ENCODE measurements at places on chromosomes 1 and 21. TPM values are rescaled to one million over a fixed set of nuclear protein-coding genes. Genes with fewer than 3 reads are reported as not detected.

DNA sequence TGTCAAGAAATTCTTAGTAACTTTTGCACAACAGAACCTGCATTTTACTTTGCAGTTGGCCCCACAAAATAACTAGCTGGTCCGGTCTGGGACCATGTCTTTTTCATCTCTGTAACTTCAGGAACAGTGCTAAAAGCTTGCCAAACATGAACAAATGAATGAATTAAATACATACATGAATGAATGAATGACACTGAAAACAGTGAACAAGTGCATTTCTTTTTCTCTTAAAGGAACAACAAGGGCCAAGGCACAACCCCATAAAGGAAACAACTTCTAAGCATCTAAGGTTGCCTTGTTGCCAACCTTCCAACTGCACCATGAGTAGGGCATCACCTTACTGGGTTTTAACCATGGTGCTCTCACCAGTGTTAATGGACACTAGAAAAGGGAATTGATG is 534.4 kb upstream of the PKN2 start:
- no peak for DNase-seq

DNA sequence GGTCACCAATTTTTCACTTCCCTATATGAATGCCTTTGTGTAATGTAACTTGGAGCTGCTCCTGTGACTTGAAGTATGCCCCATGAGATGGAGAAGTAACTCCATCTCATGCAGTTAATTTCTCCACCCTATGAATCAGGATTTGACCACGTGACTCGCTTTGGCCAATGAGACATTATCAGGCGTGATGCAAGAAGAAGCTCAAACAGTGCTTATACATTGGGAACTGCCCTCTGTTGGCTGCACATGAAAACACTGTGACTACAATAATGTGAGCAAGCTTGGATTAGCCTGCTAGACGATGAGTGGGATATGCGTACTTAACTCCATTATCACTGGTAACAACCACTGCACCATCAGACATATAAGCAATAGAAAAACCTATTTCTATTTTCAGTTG is 684.4 kb downstream of the PLA2G4A start:
- DNase-seq = no peak

DNA sequence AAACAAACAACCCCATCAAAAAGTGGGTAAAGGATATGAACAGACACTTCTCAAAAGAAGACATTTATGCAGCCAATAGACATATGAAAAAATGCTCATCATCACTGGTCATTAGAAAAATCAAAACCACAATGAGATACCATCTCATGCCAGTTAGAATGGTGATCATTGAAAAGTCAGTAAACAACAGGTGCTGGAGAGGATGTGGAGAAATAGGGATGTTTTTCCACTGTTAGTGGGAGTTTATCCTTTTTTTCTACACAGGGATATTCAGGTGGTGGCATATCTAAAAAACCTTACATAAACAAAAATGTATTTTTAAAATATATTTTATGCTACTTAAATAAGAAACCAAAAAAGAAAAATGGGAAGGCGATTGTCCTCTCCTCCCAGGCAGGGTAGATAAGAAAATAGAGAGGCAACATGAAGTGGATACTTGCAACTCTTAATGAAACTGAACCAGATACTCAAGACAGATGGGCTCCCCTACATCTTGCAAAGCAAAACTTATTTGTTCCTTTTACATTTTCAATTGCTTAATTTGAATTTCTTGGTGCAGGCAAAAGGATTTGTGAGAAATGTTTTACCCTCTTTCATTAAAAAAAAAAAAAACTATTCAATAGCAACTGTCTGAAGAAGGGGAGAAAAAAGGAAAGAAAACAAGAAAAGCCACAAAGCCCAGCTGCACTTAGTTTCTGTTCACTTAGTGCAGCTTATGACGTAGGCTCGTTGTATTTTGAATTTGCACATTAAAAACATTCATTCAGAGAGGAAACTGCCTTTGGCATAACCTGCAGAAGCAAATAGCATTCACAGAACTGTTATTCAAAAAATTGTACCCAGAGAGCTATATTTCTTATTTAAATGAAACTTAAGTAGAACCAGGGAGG is 36.9 kb upstream of the RGS1 start:
- peak; percentile 76 for DNase-seq

DNA sequence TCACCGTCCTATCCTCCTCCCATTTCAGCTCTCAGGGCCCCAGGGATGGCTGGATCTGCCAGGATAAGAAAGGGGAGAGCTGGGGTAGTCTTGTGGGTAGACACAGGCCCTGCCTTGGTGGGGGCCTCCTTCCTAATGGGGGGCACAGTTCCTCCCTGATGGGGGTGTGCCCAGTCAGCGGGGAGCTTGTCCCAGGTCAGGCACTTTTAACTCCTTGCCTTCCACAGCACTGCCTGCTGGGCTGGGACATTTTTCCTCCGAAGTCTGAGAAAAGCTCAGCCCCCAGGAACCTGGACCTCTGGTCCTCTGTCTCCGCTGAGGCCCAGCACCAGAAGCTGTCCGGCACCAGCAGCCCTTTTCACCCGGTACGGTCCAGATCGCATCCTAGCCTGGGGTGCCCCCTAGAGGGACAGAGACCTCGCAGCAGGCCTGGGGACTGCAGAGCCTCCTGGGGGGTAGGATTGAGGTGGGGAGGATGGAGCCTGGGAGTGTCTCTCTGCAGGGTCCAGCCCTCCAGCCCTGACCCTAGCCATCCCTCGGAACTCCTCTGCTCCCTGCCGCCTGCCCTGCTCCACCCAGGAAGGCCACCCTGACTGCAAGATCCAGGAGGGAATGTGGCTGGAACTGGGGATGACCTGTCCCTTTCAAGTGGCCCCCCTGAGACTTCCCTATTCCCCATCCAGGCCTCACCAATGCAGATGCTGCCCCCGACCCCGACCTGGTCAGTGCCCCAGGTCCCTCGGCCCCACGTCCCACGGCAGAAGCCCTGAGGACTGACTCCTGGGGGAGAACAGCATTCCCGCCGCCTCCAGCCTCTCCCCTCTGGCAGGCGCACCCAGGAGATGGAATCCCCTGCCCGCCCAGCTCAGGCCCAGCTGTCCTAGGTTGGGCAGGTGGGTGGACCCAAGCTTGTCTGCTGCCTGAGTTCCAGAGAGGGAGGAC is 12.0 kb downstream of the MIIP start:
- peak; percentile 38 for DNase-seq

DNA sequence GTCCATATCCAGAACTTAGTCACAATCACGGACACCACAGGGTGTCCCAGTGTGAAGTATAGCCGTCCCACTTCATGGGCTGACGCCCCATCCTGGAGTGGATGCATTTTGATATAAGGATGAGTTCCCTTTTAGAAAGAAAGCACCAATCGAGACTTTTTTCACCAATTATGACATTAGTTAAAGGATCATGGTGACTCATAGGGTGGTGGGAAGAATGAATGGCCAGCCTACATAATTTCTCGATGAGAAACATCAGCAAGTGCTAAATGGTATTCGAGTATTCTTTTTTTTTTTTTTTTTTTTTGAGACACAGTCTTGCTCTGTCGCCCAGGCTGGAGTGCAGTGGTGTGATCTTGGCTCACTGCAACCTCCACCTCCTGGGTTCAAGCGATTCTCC is 38.5 kb upstream of the USP1 start:
- DNase-seq = no peak

GRCh38 chr1:221241157-221241556 is 361.9 kb downstream of the HLX start:
- no peak for DNase-seq

GRCh38 chr1:196774175-196774574 is 465 bp upstream of the CFHR3 start:
- no peak for DNase-seq

DNA sequence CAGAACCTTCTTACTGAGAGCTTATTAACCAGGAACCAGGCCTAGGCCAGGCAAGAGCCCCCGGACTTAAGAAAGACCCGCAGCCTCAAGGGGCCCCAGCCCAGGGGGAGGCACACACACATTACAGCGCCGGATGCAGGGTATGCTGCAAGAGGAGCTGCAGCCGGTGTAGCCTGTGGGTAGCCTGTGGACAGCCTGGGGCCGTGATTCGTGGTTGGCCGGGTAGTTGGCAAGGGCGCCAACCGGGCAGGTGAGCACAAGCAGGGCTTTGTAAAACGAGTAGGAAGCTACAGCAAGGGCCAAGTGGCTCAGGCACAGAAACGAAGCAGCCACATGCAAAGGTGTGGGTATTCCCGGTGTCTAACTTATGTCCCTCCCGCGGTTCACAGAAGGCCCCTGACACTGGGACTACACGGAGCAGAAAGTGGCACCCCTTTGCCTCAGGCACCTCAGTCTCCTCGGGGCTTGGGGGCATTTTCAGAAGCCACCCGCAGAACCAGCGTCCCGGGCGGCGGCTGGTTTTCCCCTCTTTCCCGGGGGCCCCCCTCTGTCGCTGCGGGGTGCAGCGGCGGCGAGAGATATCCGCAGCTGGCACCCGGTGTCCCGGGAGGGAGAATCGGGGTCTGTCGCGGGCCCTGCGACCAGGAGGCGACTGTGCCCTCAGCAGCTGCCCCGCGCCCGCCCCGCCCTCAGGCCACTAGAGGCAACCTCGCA is 40.8 kb downstream of the KIAA1614 start:
- DNase-seq = peak; percentile 45

- DNase-seq = no peak
Observed at GRCh38 chr1:153610334-153610733, 2.6 kb downstream of the S100A16 start.

- DNase-seq = peak; percentile 18
Observed at GRCh38 chr1:226491093-226491850, 57.3 kb upstream of the STUM start.

- DNase-seq = no peak
Observed at GRCh38 chr1:3581296-3582036, 29.8 kb downstream of the MEGF6 start.

GRCh38 chr1:43134068-43134467 is 38.0 kb downstream of the EBNA1BP2 start:
- DNase-seq = no peak

DNA sequence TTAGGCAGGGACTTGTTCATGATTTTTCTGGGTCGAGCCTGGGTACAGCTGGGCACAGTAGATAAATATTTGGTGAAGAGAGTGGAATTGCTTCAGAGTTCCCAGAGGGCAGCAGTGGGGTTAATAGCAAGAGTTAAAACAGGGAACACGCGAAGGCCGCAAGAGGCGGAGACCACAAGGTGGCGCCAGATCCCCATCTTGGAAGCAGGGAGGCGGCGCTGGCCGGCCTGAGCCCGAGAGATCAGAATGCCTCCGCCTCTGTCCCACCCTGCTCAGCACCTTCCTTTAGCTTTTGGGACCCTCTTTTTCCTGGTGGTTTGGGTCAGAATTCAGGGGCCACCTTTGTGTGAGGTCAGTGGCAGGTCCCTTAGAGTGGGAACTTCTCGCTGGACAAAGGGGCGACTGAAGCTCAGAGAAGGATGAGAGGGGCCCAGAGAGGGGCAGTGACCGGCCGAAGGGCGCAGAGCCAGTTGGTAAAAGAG is 6.5 kb upstream of the PADI2 start:
- peak; percentile 91 for DNase-seq

GRCh38 chr21:34844924-34845238 is 176.1 kb downstream of the CLIC6 start:
- DNase-seq = no peak

- DNase-seq = peak; percentile 45
Observed at GRCh38 chr1:91730801-91731732, 154.9 kb downstream of the TGFBR3 start.

DNA sequence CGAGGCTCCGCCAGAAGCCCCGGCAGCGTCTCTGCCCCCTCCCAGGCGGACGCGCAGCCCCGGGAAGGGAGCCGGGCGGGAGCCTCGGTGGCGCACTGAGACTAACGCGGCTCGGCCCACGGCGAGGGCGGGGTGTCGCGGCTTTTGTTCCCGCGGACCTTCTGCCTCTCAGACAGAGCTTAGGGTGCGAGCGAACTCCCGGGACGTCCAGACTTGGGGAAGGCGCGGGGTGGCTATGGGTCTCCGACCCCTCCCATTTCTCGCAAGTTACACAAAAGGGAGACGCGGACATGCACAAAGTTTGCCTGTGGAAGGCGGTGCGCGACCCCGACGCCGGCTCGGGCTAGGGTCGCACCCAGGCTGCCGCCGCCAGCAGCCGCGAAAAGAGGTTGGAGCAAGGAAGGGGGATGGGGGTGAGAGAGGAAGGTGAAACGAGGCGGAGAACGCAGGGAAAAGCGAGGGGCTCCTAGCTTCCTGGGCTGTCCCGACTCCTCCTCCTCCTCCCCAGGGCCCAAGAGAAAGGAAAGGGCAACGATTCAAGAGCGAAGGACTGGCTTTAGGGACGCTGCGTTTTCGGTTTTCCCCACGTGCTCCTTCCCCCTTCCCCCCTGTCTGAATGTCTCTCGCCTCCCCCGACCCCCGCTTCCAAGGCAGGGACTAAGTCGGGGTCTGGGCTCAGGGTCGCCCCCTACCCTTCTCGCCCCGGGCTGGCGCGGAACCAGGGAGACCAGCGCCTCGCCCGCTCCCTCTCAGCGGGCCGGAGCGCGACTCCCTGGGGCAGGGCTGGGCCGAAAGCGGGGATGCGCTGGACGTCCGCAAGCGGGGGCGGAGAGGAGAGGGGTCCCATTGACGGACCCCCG is 729 bp downstream of the APP start:
- DNase-seq = peak; percentile 85

DNA sequence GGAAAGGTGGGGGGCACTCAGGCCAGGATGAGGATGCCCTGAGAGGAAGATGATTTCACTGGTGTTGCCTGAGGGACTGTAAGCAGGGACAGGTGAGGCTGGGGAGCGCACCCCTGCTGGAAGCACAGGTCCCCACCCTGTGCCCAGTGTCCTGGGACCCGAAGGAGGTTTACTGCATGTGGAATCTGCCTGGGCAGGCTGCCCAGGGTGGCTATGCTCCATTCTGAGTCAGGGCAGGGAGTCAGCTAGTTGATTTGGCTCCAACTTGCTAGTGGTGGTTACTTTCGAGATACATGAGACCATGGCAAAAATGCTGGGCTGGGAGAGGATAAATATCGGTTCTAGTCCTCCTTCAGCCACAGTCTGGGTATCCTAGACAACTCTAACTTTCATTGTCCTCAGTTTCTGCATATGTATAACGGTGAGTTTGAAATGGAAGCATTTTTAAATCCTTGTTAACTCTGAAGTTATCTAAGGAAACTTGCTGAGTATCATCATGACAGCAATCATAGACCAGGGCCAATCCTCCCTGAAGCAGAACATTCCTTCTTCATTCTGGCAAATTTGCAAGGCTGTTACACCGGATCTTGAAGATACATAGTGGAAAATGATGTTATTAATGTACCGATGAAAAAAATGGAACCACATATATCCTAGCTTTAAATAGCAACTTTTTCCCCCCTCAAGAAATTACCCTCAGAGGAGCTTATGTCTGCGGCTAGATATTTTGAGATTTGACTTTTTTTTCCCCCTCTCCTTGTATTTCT is 7.7 kb downstream of the TLR5 start:
- no peak for DNase-seq

GRCh38 chr1:68819190-68819829 is 322.4 kb upstream of the DEPDC1 start:
- no peak for DNase-seq

GRCh38 chr1:25867210-25867991 is 8.1 kb downstream of the PAQR7 start:
- peak; percentile 66 for DNase-seq

GRCh38 chr1:194280463-194280862 is 1094.0 kb upstream of the B3GALT2 start:
- no peak for DNase-seq

Gene ZSCAN20
- total RNA-seq = 0.29 TPM

Gene ATP6V1G3
- not detected for total RNA-seq

Gene LYPD8
- total RNA-seq = 48.4 TPM

Gene C4BPA
- total RNA-seq = 24.6 TPM

Gene FCGR3A
- total RNA-seq = 12.8 TPM

Gene PMF1
- total RNA-seq = 5.8 TPM

Gene C4BPB
- total RNA-seq = 6.2 TPM
